ENCODE measurements at places on chromosomes 7 and 10.

- DNase-seq, result no peak
Measured at GRCh38 chr10:30432622-30433305, 1.2 kb upstream of the MAP3K8 start.

DNA sequence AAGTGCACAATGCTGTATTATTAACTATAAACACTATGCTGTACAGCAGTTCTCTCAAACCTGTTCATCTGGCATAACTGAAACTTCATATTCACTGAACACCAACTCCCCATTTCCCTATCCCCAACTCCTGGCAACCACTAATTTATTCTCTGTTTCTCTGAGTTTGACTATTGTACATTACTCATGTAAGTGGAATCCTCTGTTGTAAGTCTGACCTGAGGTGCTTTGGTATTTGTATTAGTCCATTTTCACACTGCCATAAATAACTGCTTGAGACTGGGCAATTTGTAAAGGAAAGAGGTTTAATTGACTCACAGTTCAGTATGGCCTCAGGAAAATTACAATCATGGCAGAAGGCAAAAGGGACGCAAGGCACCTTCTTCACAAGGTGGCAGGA, 266.3 kb downstream of the PPP1R3A start:
- DNase-seq, result no peak

- no peak for DNase-seq
Measured at GRCh38 chr7:13072014-13072413, 384.6 kb downstream of the ARL4A start.

- DNase-seq, result no peak
Measured at GRCh38 chr7:29854257-29854938, 48.1 kb downstream of the WIPF3 start.

DNA sequence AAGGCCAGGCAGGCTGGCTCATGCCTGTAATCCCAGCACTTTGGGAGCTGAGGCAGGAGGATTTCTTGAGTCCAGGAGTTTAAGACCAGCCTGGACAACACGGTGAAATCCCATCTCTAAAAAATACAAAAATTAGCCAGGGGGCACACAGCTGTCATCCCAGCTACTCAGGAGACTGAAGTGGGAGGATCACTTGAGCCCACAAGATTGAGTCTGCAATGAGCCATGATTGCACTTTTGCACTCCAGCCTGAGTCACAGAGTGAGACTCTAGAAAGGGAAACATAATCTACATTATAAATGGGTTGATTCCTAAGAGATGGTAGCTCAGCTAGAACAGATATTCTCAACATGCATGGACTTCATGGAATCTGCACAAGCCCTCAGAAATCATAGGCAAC, 6.3 kb upstream of the LIPF start:
- no peak for DNase-seq

- DNase-seq, result peak; percentile 84
Measured at GRCh38 chr10:3239066-3239919, 66.7 kb upstream of the PITRM1 start.

DNA sequence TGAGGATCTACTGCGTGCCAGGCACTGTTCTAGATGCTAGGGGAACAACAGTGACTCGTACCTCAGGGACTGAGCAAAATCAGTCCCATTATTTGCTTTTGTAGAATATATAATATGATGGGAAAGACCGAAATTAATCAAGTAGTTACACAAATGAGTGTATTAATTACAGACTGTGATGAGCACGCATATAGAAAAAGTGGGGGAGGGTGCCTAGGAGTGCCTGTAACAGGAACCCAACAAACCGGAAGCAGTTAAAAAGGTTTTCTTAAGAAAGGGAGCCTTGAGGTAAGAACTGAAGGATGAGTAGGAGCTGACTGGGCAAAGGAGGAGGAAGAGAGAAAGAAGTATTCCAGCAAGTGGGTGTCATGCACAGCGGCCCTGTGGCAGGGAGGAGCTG, 28.2 kb upstream of the IL6 start:
- DNase-seq, result no peak

- DNase-seq, result no peak
Measured at GRCh38 chr7:66050990-66051448, 24.6 kb upstream of the ASL start.

DNA sequence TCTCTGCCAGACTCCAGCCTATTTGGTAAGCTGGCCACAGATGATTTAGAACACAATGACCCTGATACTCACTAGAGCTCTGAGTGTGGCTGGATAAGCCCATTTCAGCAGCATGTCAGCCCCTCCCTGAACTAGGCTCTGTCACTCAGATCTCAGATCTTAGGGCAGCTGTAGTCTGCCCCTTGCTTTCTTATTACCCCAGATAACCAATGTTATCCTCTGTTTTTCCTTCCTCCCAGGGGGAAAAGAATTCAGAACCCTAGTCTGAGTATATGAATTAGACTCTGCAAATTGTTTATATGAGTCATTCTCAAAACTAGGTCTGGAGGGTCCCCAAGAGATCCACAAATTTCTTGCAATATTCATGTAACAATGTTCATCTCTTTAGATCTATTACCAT, 286.2 kb downstream of the KCNMA1 start:
- DNase-seq, result no peak

DNA sequence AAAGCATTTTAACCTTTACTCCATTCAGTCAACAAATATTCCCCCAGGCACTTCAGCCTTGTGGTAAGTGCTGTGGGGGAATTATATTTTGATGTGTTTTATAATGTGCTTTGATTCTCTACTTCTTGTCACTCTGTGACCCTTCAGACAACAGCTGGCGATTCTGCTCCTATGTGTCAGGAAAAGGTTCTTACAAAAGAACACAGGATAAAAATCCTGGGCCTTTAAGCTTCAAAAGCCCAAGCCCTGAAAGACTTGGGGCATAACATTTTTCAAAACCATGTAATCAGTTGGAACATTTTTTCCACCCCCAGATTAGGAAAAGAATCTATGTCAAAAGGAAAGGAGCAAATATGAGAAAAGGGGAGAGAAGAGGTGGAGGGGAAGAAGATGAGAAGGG, 37.8 kb upstream of the LRRC17 start:
- DNase-seq, result no peak

GRCh38 chr10:60849217-60849616, 70.9 kb downstream of the CDK1 start:
- DNase-seq, result no peak

GRCh38 chr7:108455551-108455997, 662 bp downstream of the NRCAM start:
- DNase-seq, result peak; percentile 64

DNA sequence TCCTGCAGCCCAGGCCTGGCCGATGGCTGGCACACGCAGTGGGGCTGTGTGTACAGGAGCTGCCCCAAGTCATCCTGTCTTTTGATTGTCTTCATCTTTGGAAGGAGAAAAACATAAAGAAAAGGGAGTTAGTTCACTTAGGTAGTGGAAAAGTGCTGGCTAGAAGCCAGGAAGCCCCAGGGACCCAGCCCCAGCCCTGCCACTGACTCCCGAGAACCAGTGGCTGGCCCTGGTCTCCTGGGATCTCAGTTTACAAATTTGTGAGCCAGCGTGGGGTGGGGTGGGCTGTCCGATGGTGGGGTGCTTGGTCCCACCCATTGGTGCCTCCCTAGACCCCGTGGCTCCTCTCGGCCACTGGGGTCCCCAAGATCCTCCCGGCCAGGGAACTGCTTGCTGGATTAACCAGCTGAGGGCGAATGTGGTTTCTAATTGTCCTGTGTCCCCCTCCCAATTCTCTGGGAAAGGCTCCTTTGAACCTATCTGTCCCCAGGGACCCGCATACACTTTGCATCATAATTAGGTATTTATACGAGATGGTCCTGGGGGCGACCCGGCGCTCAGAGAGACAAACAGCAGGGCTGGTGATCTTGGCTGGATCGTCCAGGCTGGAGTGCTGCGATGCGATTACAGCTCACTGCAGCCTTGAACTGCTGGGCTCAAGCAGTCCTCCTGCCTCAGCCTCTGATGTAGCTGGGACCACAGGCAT, 16.3 kb upstream of the CHST12 start:
- no peak for DNase-seq

DNA sequence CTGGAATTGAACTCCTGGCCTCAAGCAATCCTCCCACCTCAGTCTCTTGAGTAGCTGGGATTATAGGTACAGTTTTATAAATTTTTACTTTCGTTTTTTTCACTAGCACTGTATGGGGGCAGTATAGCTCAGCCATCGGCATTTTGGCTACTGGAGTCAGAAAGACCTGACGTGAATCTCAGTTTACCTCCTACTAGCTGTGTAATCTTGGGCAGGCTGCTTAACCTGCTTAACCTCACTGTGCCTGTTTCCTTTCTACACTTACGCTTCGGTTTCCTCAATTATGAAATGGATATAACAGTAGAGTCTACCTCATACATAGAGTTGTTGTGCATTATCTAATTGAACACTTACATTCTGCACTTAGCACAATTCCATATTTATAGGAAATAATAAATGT, 16.7 kb downstream of the STN1 start:
- DNase-seq, result no peak

DNA sequence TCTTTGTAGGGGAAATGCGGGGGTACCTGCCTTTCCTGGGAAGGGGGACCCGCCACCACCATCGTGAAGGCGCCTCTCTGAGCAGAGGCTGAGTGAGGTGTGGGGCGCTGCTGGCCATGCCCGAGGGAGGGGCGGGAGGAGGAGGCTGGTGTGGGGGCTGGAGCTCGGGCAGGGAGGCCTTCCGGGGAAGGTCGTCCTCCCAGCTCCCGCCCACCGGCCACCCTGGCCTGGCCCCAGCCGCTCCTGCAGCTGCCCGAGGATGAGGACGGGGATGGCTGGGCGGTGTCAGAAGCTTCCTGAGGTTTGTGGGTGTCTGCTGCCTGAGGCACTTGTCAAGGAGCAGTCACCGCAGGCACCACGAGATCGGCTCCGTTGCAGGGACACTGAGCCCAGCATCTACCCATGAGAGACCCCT, 11.4 kb downstream of the PWWP2B start:
- no peak for DNase-seq

- no peak for DNase-seq
Measured at GRCh38 chr10:30048768-30049517, 10.4 kb downstream of the JCAD start.

DNA sequence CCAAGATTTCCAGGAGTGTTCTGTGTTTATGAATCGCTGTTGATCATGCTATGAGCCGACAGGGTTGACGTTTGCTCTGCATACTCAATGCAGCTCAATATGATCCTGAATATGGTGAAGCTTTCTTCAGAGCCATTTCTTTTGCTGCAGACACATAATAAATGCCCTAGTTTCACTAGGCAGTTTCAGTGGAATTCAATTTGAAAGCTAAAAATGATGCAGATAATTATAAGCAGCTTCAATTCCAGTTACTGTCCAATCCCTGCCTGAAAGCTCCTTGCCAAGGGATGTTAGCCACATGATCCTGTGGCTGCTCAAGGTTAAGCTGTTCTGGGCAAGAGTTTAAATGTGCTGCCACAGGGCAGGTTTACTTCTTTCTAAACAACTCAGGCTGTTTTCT, 805.6 kb downstream of the NRG3 start:
- no peak for DNase-seq

DNA sequence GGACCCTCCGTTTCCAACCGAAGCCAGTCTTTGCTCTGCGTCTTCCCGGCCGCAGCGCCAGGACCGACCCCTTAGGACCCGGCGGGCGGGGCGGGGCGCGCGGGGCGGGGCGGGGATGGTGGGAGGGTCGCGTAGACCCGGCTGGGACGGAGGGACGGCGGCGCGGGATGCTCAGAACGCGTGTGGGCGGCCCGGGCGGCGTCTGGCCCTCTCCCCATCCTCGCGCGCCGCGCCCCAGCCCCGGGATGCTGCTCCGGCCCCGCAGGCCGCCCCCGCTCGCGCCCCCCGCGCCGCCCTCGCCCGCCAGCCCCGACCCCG, at the start of gene UTF1:
UTF1 (plus strand) TSS at position 174 of the 318 bp plus-strand sequence; CDS start at position 246, 72 bp downstream.
- DNase-seq, result no peak

DNA sequence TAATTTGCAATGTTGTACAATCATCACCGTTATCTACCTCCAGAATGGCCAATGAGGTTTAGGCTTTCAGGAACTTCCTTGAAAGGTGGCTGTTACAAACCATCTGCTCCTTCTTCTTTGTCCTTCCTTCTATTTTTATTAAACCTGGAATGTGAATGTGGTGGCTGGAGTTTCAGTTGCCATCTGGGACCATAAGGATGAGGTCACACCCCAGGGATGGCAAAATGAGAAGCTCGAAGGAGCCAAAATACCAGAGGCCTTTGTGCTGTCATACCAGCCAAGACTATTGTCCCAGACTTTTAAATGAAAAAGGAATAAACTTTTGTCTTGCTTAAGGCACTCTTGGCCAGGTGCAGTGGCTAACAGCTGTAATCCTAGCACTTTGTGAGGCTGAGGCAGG, 30.9 kb upstream of the LMTK2 start:
- no peak for DNase-seq

- DNase-seq, result no peak
Measured at GRCh38 chr7:13017333-13017857, 330.0 kb downstream of the ARL4A start.

GRCh38 chr10:6056411-6057135, 5.6 kb downstream of the IL2RA start:
- no peak for DNase-seq

GRCh38 chr10:33332183-33333065, 2.0 kb downstream of the NRP1 start:
- DNase-seq, result no peak

- no peak for DNase-seq
Measured at GRCh38 chr7:131905471-131905973, 349.1 kb upstream of the PODXL start.

GRCh38 chr10:12758271-12758670, 243.2 kb downstream of the CCDC3 start:
- no peak for DNase-seq

- no peak for DNase-seq
Measured at GRCh38 chr10:131475803-131476202, 164.3 kb upstream of the TCERG1L start.

- no peak for DNase-seq
Measured at GRCh38 chr7:141704741-141705140, 2.8 kb upstream of the DENND11 start.

DNA sequence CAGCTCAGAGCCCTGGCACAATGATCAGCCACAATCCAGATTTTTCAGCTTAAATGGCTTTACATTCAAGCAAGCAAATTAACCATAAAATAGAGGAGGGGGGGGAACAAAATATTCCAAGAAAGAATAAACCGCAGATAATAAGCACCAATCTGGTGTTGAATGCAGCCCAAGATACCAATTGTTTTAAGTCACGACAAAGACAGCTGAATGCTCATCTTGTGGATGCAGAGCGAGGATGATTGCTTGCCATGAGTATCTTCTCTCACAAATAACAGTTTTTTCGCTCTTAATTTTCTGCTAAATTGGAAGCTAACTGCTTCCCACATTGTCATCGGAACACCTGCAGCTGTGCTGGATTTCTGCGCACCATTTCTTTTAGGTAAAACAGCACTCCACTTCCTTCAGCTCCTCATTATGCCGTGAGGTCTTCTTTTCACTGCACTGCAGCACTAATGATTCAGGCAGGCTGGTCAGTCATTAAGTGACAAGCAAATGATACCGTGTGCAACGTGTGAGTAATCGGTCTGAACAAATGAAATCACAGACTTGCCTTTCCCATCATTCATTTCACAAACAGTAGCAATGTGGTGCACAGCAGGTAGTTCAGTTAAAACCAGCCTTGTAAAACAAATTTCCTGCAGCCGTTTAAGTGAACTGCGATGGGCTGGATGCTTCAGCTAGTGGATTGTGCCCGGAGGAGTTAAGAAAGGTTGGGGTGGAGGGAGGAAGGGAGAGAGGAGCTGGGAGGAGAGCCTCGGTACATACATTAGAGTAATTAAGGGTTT, 106.4 kb upstream of the CDCA7L start:
- no peak for DNase-seq

- DNase-seq, result peak; percentile 73
Measured at GRCh38 chr10:95430231-95430951, 130.8 kb downstream of the SORBS1 start.

Data from D341Med (cell line).